Activated T-helper 2 cell treated with anti-CD3 and anti-CD28 coated beads, Interferon-gamma antibody, Interleukin-2, Interleukin-4, amounts not matched to agents 10 μg/mL and 5 μg/mL and 100 μg/mL, durations not matched to agents 14 hours and 24 hours and 36 hours (primary cell): ENCODE measurements at places on chromosomes 4 and X. TPM values are rescaled to one million over a fixed set of nuclear protein-coding genes. Genes with fewer than 3 reads are reported as not detected.

The SMR3B gene
- not detected in 2 replicates for total RNA-seq

The TRPC5OS gene
- not detected in 2 replicates for total RNA-seq

The EVC2 gene
- total RNA-seq = 0.43 and 0.67 TPM in 2 replicates

The SLC39A8 gene
- 136 TPM in 2 replicates for total RNA-seq

The FGF5 gene
- 0.02 TPM in 1 of 2 replicates, not detected in the other for total RNA-seq

The SORBS2 gene
- not detected in 2 replicates for total RNA-seq

The GRIPAP1 gene
- 86.5 and 93.1 TPM in 2 replicates for total RNA-seq

The HOPX gene
- total RNA-seq = 58.8 and 60.2 TPM in 2 replicates

The ASB12 gene
- total RNA-seq = not detected in 2 replicates

The CRMP1 gene
- 0.07 TPM in 1 of 2 replicates, not detected in the other for total RNA-seq

The DSPP gene
- not detected in 2 replicates for total RNA-seq

The HMX1 gene
- total RNA-seq = not detected in 2 replicates

The MTMR8 gene
- total RNA-seq = 4.3 and 4.4 TPM in 2 replicates

The SPATA18 gene
- total RNA-seq = 0.16 TPM in 1 of 2 replicates, not detected in the other

The ADH1A gene
- total RNA-seq = not detected in 2 replicates

The TMPRSS11A gene
- not detected in 2 replicates for total RNA-seq

The TMEM144 gene
- total RNA-seq = 0.16 and 0.23 TPM in 2 replicates

The REELD1 gene
- not detected in 2 replicates for total RNA-seq

The TLR2 gene
- total RNA-seq = 0.25 and 1.1 TPM in 2 replicates

The GPM6B gene
- not detected in 2 replicates for total RNA-seq

The IRS4 gene
- not detected in 2 replicates for total RNA-seq

The IQCM gene
- not detected in 2 replicates for total RNA-seq

The FHIP1A gene
- not detected in 2 replicates for total RNA-seq

The POLN gene
- total RNA-seq = 1.3 and 1.4 TPM in 2 replicates

The UGT2B17 gene
- not detected in 2 replicates for total RNA-seq

The RASSF6 gene
- total RNA-seq = not detected in 2 replicates

The MRPS18C gene
- 72.2 and 73.8 TPM in 2 replicates for total RNA-seq

The PRR32 gene
- not detected in 2 replicates for total RNA-seq

The HPGDS gene
- total RNA-seq = 0.23 and 0.37 TPM in 2 replicates

The PCDH10 gene
- total RNA-seq = 0.09 TPM in 1 of 2 replicates, not detected in the other

The ASB5 gene
- not detected in 2 replicates for total RNA-seq

The PNMA6F gene
- total RNA-seq = not detected in 2 replicates

The SPOCK3 gene
- total RNA-seq = not detected in 2 replicates

The SSX2 gene
- not detected in 2 replicates for total RNA-seq

The SFRP2 gene
- not detected in 2 replicates for total RNA-seq

The TAF9B gene
- total RNA-seq = 16.8 and 17.0 TPM in 2 replicates

The ETFDH gene
- total RNA-seq = 21.6 and 23.8 TPM in 2 replicates

The HERC5 gene
- 8.4 and 10.2 TPM in 2 replicates for total RNA-seq

The SPARCL1 gene
- not detected in 2 replicates for total RNA-seq

The PABPC1L2A gene
- not detected in 2 replicates for total RNA-seq

The SLC6A14 gene
- not detected in 2 replicates for total RNA-seq

The GAGE12H gene
- not detected in 2 replicates for total RNA-seq

The DDIT4L gene
- 3.3 TPM in 2 replicates for total RNA-seq

The DUX4 gene
- total RNA-seq = not detected in 2 replicates

The TMEM31 gene
- not detected in 2 replicates for total RNA-seq

The HSD17B13 gene
- total RNA-seq = 0.16 and 0.32 TPM in 2 replicates

The PACRGL gene
- total RNA-seq = 13.6 and 15.0 TPM in 2 replicates

The UGT2B15 gene
- total RNA-seq = not detected in 2 replicates

The MAGED4B gene
- total RNA-seq = 0.18 and 0.73 TPM in 2 replicates

The PITX2 gene
- total RNA-seq = not detected in 2 replicates

The FAM53A gene
- 2.7 and 3.3 TPM in 2 replicates for total RNA-seq

The TDO2 gene
- total RNA-seq = not detected in 2 replicates

The CTAG2 gene
- not detected in 2 replicates for total RNA-seq

The FAM149A gene
- total RNA-seq = 0.30 and 0.60 TPM in 2 replicates

The ABCG2 gene
- total RNA-seq = 0.48 and 0.89 TPM in 2 replicates

The SLC4A4 gene
- total RNA-seq = 0.32 and 0.43 TPM in 2 replicates

The GLOD5 gene
- not detected in 2 replicates for total RNA-seq
